ENCODE measurements at places on chromosomes 16 and 17. TPM values are rescaled to one million over a fixed set of nuclear protein-coding genes. Genes with fewer than 3 reads are reported as not detected.

The FZD2 gene
- total RNA-seq = 108 TPM

DNA sequence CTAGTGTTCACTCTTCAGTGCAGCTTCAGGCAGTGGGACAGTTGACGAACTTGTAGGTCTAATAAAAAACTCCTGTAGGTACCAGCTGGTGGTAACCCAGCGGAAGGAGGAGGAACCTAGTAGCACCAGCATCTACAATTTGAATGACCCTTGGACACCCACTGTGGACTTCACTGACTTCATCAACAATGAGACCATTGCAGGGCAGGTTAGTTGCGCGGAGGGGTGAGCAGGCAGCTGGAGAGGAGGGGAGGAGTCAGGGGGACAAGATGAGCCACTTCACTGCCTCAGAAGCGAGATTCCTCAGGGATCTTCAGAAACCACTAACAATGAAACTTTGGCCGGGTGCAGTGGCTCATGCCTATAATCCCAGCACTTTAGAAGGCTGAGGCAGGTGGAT lies 22.3 kb downstream of the AOC3 start:
- H3K27ac ChIP-seq = no peak overlapping the region
- peaks cover 21% of the 10 kb centered on the region for H3K4me1 ChIP-seq
- peaks cover 8% of the 10 kb centered on the region for H3K36me3 ChIP-seq
- peaks cover 16% of the 10 kb centered on the region for H3K27me3 ChIP-seq
- no peak for DNase-seq

The ADGRG1 gene
- total RNA-seq = 16.8 TPM

The RGS11 gene
- 20.3 TPM for total RNA-seq

DNA sequence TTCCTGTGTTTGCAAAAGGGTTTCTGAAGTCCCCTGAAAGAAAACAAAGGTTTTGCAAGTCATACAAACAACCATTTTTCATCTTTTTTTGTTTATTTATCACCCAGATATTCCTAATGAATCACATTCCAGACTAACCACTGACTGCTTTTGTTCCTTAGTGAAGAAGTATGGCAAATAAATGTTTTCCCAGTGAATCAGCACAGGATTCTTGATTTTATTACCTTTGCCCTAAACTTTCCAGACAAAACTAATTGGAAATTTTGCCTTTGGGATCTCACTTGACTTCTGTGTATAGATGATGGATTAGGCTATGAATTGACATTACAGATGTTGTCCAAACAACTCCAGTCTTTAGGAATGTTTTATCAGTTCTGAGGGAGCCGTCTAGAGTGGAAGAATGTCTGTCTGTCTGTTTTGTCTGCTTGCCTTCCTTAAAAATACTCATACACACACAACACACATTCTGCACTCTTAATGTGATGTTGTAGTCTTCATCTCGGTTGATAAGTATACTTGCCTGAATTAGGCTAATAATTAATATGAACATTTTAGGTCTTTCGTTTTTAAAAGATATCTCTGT lies 48.9 kb downstream of the VMP1 start:
- peaks cover 80% of the 10 kb centered on the region for H3K4me1 ChIP-seq
- H3K36me3 ChIP-seq = peaks cover 12% of the 10 kb centered on the region
- DNase-seq = no peak
- no peak overlapping the region for H3K4me3 ChIP-seq
- H3K27me3 ChIP-seq = no peaks in the 10 kb centered on the region

DNA sequence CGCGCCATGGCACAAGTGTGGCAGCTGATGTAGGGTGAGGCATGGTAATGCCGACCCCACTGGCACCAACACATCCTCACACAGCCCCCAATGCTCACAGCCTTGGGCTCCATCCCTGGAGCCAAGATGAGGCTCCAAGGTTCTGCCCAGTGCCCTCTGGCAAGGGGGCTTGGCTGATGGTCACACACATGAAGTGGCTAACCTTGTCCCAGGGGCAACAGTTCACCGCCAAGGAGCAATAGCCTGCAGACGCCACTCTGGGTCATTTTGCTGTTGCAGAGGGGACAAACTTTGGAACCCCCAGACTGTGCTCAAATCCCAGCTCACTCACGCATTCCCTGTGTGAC lies 26.8 kb downstream of the TNFRSF13B start:
- H3K36me3 ChIP-seq = peaks cover 6% of the 10 kb centered on the region
- no peak for DNase-seq
- no peaks in the 10 kb centered on the region for H3K27me3 ChIP-seq
- H3K4me1 ChIP-seq = peaks cover 20% of the 10 kb centered on the region

GRCh38 chr16:53446090-53446489 lies 11.8 kb downstream of the RBL2 start:
- H3K36me3 ChIP-seq = peaks cover 8% of the 10 kb centered on the region
- DNase-seq = no peak
- no peaks in the 10 kb centered on the region for H3K27me3 ChIP-seq
- H3K27ac ChIP-seq = no peak overlapping the region

- no peaks in the 10 kb centered on the region for H3K36me3 ChIP-seq
- H3K27ac ChIP-seq = no peak overlapping the region
- H3K4me1 ChIP-seq = peaks cover 31% of the 10 kb centered on the region
- no peaks in the 10 kb centered on the region for H3K27me3 ChIP-seq
- H3K4me3 ChIP-seq = no peak overlapping the region
- DNase-seq = no peak
Observed at GRCh38 chr17:62964506-62964905, 1.5 kb upstream of the TANC2 start.

- peaks cover 30% of the 10 kb centered on the region for H3K4me1 ChIP-seq
- H3K27ac ChIP-seq = no peak overlapping the region
- no peaks in the 10 kb centered on the region for H3K27me3 ChIP-seq
- H3K4me3 ChIP-seq = no peak overlapping the region
Observed at GRCh38 chr17:75828741-75829140, 15.5 kb downstream of the UNC13D start.

The FSCN2 gene
- total RNA-seq = 4.1 TPM

GRCh38 chr16:15513156-15513555 lies 78.8 kb downstream of the BMERB1 start:
- H3K4me3 ChIP-seq = no peak overlapping the region
- peaks cover 2% of the 10 kb centered on the region for H3K36me3 ChIP-seq
- DNase-seq = no peak
- peaks cover 18% of the 10 kb centered on the region for H3K4me1 ChIP-seq
- H3K27me3 ChIP-seq = no peaks in the 10 kb centered on the region

The CD300LB gene
- total RNA-seq = not detected

DNA sequence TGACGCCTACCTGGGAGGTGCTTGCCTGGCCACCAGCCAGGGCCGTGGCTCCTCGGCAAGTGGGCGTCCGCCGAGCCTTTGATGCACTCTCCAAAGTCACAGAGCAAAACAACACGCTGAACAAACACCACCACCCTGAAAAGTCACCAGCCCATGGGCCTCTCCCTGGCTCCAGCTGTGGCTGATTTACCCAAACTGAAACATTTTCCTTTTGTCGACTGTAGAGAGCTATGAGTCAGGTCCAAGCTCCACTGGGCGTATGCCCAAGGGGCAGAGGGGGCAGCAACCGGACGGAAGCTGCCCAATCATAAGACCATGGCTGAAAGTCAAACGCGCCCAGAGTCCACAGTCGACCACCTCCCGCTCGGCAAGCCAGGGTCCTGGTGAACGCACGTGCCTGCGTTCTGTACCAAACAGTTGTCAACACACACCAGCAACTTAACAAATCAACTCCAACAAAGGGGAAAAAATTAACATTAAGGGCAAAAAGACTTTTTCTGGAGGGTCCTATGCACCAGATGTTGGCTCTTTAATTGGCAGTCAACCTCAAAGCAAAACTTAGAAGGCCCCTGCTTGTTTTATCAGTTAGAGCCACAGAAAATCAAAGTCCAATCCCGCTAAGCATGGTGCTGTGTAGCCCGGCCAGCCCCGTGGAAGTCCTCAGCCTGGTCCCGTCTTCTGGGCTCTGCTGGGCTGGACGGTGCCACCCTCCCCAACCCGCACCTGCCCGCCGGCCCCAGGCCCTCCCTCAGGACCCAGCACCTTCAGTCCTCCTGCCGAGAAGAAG lies 47.3 kb downstream of the TBC1D16 start:
- no peaks in the 10 kb centered on the region for H3K36me3 ChIP-seq
- DNase-seq = peak; percentile 56
- peak overlapping the region; percentile 54 for H3K4me3 ChIP-seq
- no peaks in the 10 kb centered on the region for H3K27me3 ChIP-seq
- peak overlapping the region; percentile 94 for H3K27ac ChIP-seq

GRCh38 chr17:47663912-47664623 lies 14.3 kb downstream of the KPNB1 start:
- H3K36me3 ChIP-seq = peaks cover 32% of the 10 kb centered on the region
- no peaks in the 10 kb centered on the region for H3K4me1 ChIP-seq
- no peak overlapping the region for H3K4me3 ChIP-seq

- peak overlapping the region; percentile 47 for H3K4me3 ChIP-seq
- H3K4me1 ChIP-seq = peaks cover 33% of the 10 kb centered on the region
- peaks cover 23% of the 10 kb centered on the region for H3K27me3 ChIP-seq
- DNase-seq = no peak
- H3K36me3 ChIP-seq = no peaks in the 10 kb centered on the region
Observed at GRCh38 chr17:3963237-3964201, 718 bp downstream of the ATP2A3 start.

GRCh38 chr16:85724126-85724879 lies 26.6 kb downstream of the C16orf74 start:
- no peak for DNase-seq
- H3K36me3 ChIP-seq = peaks cover 1% of the 10 kb centered on the region
- no peak overlapping the region for H3K27ac ChIP-seq
- no peaks in the 10 kb centered on the region for H3K4me1 ChIP-seq
- H3K4me3 ChIP-seq = no peak overlapping the region

The ASGR2 gene
- total RNA-seq = not detected

GRCh38 chr17:80284631-80285030 lies 24.0 kb downstream of the RNF213 start:
- H3K27me3 ChIP-seq = no peaks in the 10 kb centered on the region
- peaks cover 7% of the 10 kb centered on the region for H3K4me1 ChIP-seq
- H3K27ac ChIP-seq = no peak overlapping the region
- H3K4me3 ChIP-seq = no peak overlapping the region

DNA sequence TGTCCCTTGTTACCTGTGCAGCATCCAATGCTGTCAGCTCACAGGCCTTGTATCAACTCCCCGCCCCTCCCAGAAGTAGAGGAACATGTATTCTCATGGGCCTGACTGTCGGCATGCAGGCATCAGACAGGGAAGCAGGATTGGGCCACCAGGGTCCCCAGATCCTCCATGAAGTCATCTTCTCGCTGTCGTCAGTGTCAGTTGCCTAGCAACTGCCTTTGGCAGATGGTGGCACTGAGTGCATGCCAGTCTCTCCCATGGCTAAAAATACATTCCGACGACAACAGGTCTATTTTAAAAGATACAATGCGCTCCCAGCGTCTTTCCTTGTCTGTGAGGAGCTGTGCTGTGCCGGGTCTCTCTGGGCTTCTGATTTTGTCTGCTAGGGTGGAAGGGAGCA lies 36.8 kb upstream of the CES5A start:
- no peak for DNase-seq
- no peak overlapping the region for H3K4me3 ChIP-seq
- H3K36me3 ChIP-seq = no peaks in the 10 kb centered on the region
- no peak overlapping the region for H3K27ac ChIP-seq

The MATCAP1 gene
- 29.9 TPM for total RNA-seq

- H3K36me3 ChIP-seq = peaks cover 16% of the 10 kb centered on the region
- no peak for DNase-seq
Observed at GRCh38 chr16:89912627-89913026, 6.0 kb upstream of the MC1R start.

DNA sequence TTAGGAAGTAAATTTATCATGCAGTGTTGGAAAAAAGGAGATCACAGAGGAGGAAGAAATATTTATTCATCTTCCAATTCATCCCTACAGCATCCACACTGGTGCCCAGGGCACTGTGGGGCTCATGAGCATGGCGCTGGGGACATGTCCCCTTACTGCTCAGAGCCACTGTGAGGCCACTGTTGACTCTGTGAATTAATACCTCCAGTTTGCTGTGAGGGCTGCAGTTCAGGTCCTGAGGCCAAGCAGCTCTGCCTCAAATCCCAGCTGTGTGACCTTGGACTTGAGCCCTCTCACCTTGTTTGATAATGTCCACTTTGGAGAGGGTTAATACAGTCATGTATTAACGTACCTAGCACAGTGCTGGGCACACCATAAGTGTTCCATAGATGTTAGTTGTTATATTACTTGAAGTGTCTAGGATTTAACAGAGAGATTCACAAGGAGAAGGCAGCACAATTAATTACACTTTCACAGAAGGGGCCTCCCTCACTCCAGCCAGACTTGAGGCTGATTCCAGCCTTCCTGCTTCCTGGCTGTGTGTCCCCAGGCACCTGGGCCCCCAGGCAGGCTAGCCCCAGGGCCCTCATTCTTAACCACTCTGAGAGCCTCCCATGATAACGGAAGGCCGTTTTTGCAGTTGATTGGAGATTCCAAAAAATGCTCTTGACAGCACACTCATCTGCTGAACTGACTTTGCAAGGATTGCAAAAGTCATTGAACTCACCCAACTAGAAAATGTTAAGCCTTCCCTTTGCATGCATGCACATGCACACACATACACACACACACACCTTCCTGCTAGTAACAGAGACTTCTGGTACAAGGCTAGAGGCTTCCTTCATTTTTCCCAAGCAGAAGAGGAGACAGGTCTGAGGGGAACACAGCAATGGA lies 29.4 kb downstream of the KATNIP start:
- peaks cover 17% of the 10 kb centered on the region for H3K4me1 ChIP-seq
- peaks cover 3% of the 10 kb centered on the region for H3K36me3 ChIP-seq
- H3K27ac ChIP-seq = peak overlapping the region; percentile 86

DNA sequence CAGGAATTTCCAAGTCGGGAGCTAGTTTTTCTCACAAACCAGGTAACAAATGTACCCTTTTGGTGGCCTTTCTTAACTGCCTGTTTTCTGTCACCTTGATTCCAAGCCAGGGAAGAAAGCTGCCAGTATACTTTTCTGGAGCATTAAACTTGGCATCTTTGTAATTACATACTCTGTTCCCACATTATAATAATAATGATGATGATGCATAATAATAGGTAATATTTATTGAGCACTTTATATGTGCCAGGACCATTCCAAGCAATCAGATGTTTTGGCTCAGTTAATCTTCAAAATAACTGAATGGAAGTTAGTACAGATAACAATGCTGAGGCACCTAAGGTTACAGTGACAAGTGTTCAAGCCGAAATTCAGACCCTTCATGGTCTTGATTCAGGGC lies 11.1 kb upstream of the PSMC5 start:
- H3K4me3 ChIP-seq = no peak overlapping the region
- no peak for DNase-seq
- H3K27ac ChIP-seq = no peak overlapping the region
- H3K27me3 ChIP-seq = no peaks in the 10 kb centered on the region
- peaks cover 6% of the 10 kb centered on the region for H3K4me1 ChIP-seq

The KRT36 gene
- total RNA-seq = not detected

The ZNF423 gene
- 4.7 TPM for total RNA-seq

- peaks cover 5% of the 10 kb centered on the region for H3K4me1 ChIP-seq
- no peak overlapping the region for H3K4me3 ChIP-seq
- DNase-seq = no peak
- H3K27ac ChIP-seq = no peak overlapping the region
Observed at GRCh38 chr17:57595426-57595825, 149.7 kb downstream of the CCDC182 start.

The SSTR5 gene
- total RNA-seq = not detected

- H3K4me3 ChIP-seq = no peak overlapping the region
- no peak for DNase-seq
- peak overlapping the region; percentile 46 for H3K27ac ChIP-seq
- H3K36me3 ChIP-seq = peaks cover 3% of the 10 kb centered on the region
- no peaks in the 10 kb centered on the region for H3K27me3 ChIP-seq
- H3K4me1 ChIP-seq = peaks cover 42% of the 10 kb centered on the region
Observed at GRCh38 chr16:66070140-66070917, 296.2 kb upstream of the CDH5 start.

The SEC14L1 gene
- total RNA-seq = 51.8 TPM

The WSCD1 gene
- 4.4 TPM for total RNA-seq
